ENCODE measurements at places on chromosomes 16 and 17. TPM values are rescaled to one million over a fixed set of nuclear protein-coding genes. Genes with fewer than 3 reads are reported as not detected.

DNA sequence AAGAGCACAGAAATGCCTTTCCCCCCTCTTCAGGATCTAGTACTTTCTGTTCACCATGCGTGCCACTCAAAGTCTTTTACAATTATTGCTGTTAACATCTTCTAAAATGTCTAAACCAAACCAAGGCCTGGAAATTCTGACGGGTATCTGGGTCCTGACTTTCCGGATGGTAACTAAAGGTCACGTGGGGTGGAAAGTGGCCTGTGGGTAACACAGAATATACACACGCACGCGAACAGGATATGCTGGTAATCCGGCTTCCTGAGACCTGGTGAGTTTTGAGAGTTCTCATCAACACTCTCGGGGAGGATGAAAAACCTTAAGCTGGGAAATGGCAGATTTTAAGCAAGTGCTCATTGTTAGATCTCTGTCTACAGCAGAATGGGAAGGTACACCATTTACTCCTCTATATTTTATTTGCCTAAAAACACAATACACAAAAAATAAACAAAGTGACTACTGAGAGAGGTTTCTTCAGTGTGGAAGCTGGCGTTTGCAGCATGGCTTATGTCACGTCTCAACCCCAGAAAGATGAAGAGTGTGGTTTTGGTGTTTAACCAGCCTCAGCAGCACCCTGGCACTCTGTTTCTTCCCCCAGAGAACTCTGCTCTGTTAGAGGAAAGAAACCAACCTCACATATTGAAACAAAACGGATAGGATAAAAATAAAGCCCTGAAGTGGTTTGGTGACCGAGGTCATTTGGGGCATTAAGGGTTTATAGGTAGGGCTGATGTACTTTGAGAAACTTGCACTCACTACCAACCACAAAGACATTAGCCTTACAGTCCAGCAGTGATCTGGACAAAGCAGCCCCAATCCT is 37.3 kb downstream of the SMG6 start:
- DNase-seq: no peak

- no peak for DNase-seq
Observed at GRCh38 chr17:27391427-27391826, 64.8 kb upstream of the KSR1 start.

GRCh38 chr17:7834542-7834956 is 532 bp downstream of the KDM6B start:
- DNase-seq: no peak

DNA sequence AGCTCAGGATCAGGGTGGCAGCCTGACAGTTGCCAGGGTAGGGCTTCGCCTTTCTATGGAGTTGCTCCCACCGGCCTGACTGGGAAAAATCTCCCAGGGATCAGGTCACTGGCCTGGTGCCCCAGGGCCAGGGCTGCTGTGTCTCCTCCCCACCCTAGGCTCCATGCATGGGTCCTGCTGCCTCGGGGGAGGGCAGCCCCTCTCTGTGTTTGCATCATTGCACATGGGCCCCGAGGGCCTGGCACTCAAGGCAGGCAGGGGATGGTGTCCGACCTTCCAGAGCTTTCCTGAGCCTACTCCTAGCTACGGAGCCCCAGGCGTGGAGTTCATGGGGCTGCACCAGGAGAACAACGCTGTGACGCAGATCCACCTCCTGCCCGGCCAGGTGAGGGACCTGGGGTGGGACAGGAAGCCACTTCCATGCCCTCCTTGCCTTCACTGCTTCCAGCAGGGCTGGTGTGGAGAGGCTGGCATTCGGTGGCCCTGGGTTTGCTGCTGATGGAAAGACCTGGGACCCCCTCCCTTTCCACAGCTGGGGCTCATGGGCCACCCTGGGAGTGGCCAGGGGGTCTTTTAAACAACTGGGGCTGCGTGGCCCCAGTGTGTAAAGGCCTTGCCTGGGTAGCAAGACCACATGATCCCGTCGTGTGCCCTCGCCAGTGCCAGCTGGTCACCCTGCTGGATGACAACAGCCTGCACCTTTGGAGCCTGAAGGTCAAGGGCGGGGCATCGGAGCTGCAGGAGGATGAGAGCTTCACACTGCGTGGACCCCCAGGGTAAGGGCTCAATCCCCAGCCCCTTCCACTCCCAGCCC is 29.5 kb upstream of the MYO15B start:
- DNase-seq: no peak

The TCAP gene
- 1.2 TPM for total RNA-seq

DNA sequence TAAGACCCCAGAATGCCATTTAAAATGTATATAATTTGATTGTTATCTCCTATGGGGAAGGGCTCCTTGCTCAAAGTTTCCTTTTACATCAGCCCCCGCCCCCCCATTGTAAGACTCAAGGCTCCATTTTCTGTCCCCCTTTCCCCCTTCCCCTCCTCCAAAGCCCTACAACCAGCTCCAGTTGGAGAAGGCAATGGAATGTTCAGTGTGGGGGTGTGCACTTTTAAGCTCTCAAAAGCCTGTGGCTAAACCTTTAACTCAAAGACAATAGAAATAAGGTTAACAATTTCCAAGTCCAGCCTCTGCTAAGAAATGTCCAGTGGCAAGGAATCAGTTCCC is 114.7 kb downstream of the NOG start:
- DNase-seq: no peak

The LRRC75A gene
- 0.95 TPM for total RNA-seq

The NOG gene
- not detected for total RNA-seq

- no peak for DNase-seq
Observed at GRCh38 chr17:20273741-20274500, 193.4 kb downstream of the LGALS9B start.

- DNase-seq: no peak
Observed at GRCh38 chr17:61135782-61136181, 263.9 kb upstream of the TBX2 start.

DNA sequence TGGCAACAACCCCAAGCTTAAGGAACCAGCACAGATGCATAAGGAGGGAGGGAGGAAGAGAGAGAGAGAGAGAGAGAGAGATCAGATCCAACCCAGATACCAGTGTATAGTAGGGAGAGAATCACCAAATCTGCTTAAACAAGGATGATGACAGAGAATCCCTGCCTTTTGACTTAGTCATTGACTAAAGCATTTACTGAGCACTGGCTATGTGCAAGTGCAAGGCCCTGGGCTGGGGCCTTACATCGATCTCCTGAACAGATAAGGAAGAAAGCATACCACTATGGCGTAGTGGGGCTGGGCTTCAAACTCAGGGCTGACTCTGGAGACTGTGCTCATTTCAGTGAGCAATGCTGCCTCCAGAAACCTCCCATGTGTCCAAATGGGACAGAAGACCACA is 15.8 kb downstream of the TSNAXIP1 start:
- DNase-seq: no peak

- DNase-seq: no peak
Observed at GRCh38 chr16:10386517-10387100, 748 bp downstream of the ATF7IP2 start.

The RCVRN gene
- total RNA-seq: not detected

GRCh38 chr16:75323933-75324332 is 72.5 kb upstream of the BCAR1 start:
- no peak for DNase-seq
